ENCODE measurements at places on chromosomes 2 and 18.

- DNase-seq = no peak
Observed at GRCh38 chr18:58054041-58054781, 10.2 kb downstream of the NEDD4L start.

GRCh38 chr2:127535422-127535901 is at the start of gene MYO7B:
Gene MYO7B (plus strand): TSS chr2:127535683. CDS start chr2:127559723, 24,040 bp downstream.
- no peak for DNase-seq

GRCh38 chr2:134636714-134637113 is 82.1 kb downstream of the TMEM163 start:
- no peak for DNase-seq

- DNase-seq = no peak
Observed at GRCh38 chr2:100043081-100043890, 99.1 kb downstream of the AFF3 start.

DNA sequence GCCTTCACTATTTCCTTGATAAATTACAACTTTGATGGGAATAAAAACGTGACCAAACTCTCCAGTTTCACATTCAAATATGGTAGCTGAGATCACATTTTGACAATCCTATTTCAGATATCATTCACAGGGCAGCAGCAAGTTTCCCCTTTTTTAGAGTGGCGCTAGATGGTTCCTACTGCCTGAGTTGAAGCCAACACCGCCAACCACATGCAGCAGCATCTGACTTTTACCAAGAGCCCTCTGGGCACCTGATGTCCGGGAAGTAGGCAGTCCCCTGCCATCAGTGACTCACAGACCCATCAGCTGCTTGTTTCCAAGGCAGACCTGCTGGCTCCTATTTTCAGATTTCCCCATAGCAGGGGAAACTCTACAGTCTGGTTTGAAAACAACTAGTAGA is 4.0 kb upstream of the MREG start:
- DNase-seq = no peak

GRCh38 chr2:44843086-44843485 is 98.4 kb upstream of the SIX3 start:
- DNase-seq = no peak

DNA sequence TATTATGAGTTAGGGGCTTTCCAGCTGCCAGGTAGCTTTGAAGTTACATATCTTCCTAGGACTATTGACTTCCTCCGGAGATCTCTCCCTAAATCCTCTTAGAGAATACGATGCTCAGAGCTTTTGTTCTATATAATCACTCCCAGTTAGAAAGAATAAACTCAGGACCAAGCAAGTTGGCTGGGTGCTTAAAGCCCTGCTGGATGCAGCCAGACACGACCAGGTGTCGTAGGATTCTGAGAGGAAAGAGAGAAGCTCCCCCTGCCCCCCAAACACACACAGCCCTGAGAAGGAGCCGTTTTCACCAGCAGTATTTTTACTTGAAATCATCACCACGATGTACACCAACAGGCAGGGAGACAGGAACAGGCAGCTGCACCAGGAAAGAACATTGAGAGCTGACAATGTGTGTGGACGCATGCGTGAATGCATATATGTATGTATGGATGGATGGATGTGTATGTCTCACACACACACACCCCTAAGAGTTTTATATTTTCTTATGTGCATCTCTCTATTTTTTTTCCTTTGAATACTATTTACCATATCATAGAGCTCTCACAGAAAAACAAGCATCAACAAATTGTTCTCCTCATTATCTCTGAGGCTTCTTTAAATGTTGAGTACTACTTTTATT is 382.6 kb downstream of the EPHA4 start:
- DNase-seq = no peak

GRCh38 chr2:238433941-238434845 is 7.5 kb downstream of the ASB1 start:
- DNase-seq = no peak

DNA sequence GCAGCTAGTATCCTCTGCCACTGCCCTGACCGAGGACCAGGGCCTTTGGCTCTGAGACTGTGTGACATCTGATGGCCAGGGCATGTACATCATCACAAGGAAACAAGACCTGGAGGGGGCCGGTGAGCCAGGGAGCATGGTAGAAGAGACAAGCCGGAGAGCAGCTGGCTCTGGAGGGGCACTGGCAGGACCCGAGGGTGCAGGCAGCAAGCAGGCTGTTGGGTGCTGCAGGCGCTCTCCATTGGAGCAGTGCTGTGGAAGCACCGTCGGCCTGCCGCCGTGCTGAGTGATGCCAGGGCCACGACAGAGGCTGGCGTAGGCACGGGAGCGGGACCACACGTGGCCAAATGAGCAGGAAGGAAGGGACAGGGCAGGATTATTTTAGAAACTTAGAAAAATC is 335.2 kb downstream of the GBX2 start:
- DNase-seq = no peak

DNA sequence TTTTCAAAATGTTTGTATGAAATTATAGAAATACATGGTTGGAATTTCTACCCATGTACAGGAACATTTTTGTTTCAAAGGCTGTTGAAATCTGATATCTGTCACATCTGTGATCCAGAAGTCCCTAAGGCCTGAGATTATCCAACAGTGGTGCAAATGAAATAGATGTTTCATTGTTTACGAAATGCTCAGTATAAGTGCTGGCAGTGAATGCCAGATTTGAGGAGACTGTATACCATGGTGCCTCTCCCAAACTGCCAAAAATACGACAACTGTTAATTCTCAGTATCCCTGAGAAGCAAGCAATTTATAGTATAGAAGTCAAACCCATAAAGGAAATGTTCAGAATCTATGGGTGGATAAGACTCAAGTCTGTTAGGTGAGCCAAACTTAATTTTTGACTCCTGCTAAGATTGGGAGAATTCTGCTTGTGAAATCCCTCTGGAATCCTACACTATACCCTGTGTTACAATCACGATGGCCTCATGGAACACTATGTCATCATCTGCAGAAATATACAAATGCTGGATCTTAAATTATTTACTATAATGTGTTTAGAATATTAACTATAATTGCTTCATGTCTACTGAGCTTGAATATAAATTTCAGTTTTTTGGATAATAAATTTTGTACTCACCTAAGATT is 71.2 kb upstream of the DOCK10 start:
- no peak for DNase-seq

- DNase-seq = no peak
Observed at GRCh38 chr2:172095905-172096625, 6.6 kb downstream of the DLX2 start.

GRCh38 chr2:182718459-182718858 is 2.4 kb downstream of the DNAJC10 start:
- no peak for DNase-seq

- no peak for DNase-seq
Observed at GRCh38 chr18:58385472-58385871, 243.4 kb downstream of the ALPK2 start.

GRCh38 chr2:216695401-216695821 is at the start of gene IGFBP5:
Gene IGFBP5 (minus strand): TSS chr2:216695549. CDS start chr2:216694775, 774 bp downstream.
- DNase-seq = no peak

- DNase-seq = no peak
Observed at GRCh38 chr2:219968685-219969345, 341.4 kb downstream of the SLC4A3 start.

All from activated CD8-positive, alpha-beta memory T cell treated with anti-CD3 and anti-CD28 coated beads for 1 hour (primary cell).